Right lung (tissue), 10 donors: ENCODE measurements at places on chromosomes 1 and 21. TPM values are rescaled to one million over a fixed set of nuclear protein-coding genes. Genes with fewer than 3 reads are reported as not detected.

GRCh38 chr1:23799570-23800399 is 769 bp downstream of the GALE start:
- DNase-seq: no peak

- DNase-seq: no peak
Observed at GRCh38 chr1:38403667-38404066, 357.1 kb upstream of the POU3F1 start.

GRCh38 chr1:981955-982558 is at the start of gene PERM1:
Gene PERM1, minus strand, starts transcription at chr1:982093. Its CDS starts 1,064 bp downstream, at chr1:981029.
- DNase-seq: no peak

DNA sequence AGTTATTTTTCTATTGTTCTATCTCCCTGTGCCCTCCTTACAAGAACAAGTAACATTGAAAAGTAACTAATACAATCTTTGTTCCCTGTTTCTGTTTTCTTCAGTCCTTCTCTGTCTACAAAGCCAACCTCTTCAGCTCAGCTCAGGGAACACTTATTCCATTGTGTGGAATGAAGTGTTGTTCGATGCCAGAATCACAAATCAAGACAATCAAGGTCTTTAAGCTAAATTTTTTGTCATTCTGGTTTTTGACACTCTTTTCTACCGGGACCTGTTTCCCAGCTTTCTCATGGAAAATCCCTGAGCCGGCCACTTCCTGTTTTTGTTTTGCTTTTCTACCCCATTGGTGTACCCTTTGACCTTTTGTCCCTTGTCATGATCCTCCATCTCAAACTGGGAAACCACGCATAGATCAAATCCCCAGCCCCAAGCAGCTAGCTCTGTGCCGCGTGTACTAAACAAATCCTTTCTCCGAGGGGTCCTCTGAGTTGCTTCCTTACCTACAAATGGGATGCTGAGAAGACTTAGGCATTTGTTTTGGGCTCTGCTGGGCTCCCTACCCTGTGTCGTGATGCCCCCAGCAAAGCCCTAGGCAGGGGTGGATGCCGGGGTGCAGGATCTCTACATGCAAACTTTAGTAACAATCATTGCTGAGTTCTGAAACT is 141.8 kb downstream of the TOMM20 start:
- no peak for DNase-seq

DNA sequence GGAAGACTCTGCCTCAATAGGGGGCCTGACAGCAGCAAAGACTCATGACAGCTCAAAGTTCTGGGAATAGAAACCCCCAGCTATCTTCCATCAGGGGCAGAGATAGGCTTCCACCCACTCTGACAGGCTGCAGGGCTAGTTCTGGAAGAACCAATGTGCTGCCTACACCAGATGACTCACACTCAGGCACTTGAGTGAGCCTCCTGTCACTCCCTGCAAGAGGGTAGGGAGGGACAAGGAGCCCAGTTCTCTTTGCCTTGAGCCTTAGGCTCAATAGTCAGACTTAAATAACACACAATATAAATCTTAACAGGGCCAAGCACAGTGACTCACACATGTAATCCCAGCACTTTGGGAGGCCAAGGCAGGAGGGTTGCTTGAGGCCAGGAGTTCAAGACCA is 386.4 kb downstream of the HHAT start:
- DNase-seq: no peak

GRCh38 chr1:7646981-7647901 is 123.9 kb upstream of the VAMP3 start:
- DNase-seq: no peak

DNA sequence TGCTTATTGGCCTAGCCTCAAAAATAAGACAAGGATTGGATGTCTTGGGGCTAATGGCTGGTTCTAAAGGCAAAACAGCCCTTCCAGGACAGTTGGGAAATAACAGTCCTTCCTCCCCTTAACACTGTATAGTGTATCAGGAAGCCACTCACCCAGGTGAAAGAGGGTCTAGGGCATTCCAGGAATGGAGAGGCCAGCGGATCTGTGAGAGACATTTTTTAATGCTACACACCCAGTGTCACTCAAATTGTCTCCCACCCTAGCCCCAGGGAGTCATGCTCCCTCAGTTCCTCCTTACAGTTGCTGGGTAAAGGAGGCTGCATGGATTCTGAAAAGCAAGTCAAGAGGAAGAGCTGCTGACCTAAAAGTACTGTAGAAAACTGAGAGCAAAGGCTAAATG is 24.1 kb upstream of the EXO1 start:
- DNase-seq: no peak

- DNase-seq: no peak
Observed at GRCh38 chr1:22297999-22298398, 153.7 kb upstream of the ZBTB40 start.

DNA sequence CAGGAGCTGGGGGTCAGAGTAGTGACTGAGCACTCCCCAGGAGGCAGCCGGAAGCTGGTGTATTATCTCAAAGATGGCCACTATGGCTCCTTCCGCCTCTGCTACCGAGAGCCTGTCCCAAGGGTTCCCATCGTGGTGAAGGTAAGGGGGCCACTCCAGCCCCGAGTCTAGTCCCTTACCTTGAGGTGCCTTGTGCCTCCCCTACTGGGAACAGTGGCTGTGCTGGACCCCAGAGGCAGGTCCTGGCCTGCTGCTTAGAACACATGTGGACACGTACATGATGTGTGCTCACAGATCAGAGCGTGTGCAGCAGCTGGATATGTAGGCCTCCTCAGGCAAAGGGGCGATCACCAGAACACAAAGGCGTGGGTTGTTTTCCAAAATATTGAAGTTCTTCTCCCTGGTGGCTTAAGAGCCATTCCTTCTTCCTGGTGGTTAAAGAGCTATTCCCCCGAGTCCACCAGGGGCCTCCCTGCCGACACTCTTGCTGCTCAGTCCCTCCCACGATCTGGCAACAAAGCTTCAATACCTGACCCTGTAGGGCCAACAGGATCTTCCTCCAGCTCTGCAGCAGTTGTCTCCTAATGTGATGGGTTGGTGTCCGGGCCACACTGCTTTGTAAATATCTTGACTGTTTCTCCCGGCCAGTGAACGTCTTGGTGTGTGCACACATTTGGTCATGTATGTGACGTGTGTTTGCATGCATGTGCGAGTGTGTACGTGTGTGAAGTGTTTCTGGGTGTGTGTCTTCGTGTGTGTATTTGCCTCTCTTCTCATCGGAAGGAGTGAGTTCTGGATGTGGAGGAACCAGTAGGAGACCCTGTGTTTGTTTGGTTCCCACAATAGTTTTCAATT is 68.4 kb upstream of the TINAGL1 start:
- no peak for DNase-seq

DNA sequence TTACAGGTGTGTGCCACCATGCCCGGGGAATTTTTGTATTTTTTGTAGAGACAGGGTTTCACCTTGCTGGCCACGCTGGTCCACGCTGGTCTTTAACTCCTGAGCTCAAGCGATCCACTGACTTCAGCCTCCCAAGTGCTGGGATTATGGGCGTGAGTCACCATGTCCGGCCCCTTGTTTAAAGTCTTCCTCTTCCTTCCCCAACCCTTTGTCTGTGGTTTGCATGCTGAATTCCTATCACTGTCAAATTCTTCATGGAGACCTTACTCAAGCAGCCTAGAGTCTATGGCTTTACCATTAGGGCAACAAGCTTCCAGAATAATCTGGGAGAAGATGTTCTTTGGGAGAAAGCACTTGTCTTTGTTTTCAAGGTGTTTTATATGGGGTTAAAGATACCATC is 34.7 kb downstream of the B3GALT5 start:
- DNase-seq: no peak

Gene GPR89A
- 34.6 TPM for polyA plus RNA-seq

Gene RIPPLY3
- polyA plus RNA-seq: 2.0 TPM

Gene CSF1
- 12.1 TPM for polyA plus RNA-seq

Gene PADI4
- 1.4 TPM for polyA plus RNA-seq

Gene AADACL3
- polyA plus RNA-seq: not detected

Gene FBXO28
- polyA plus RNA-seq: 31.2 TPM
